ENCODE measurements at places on chromosomes 13 and 19.

GRCh38 chr13:75222031-75222430 is 259.9 kb downstream of the TBC1D4 start:
- DNase-seq = no peak

- no peak for DNase-seq
Observed at GRCh38 chr13:24068472-24068871, 92.0 kb upstream of the SPATA13 start.

- DNase-seq = no peak
Observed at GRCh38 chr13:109403012-109403421, 383.4 kb downstream of the IRS2 start.

- no peak for DNase-seq
Observed at GRCh38 chr19:16571822-16572331, 338 bp downstream of the SLC35E1 start.

DNA sequence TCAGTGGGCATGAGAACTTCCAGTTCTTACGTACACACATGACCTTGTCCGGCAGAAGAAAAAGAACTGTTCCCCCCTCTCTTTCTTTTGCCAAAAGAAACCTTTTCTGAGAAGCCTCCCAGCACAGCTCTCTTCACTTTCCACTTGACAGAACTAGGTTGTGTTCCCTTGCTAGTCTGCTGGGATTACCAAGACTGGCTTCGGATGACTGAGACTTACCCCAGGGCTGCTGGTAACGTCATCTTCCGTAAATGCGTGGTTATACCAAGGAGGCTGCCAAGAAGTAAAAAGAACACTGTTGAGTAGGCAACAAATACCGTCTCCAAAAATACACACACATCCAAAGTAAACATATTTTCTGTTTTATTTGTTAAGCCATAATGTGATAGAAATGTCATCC is 908.2 kb downstream of the EFNB2 start:
- no peak for DNase-seq

GRCh38 chr19:8877854-8878705 is 45.9 kb downstream of the MBD3L1 start:
- DNase-seq = no peak

- no peak for DNase-seq
Observed at GRCh38 chr19:13461536-13461935, 44.7 kb downstream of the CACNA1A start.

GRCh38 chr19:19602713-19603324 is 15.7 kb downstream of the PBX4 start:
- no peak for DNase-seq

DNA sequence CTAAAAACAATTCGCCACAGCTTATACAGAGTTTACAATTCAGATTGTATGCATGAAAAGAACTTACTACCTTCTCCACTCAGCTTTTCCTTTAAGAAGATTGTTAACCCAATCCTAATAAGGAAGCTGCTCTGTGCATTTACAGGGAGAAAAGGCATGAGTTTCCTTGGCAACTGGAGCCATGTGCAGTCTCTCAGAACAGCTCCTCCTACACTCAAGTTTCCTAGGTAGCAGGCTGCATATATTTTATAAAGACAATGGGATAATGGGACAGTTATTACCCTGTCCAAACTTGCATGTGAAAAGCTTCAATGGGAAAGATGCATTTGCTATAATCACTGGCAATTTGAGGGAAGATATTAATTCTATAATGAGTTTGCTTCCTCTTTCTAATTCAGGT is 125.5 kb upstream of the TRPC4 start:
- no peak for DNase-seq

DNA sequence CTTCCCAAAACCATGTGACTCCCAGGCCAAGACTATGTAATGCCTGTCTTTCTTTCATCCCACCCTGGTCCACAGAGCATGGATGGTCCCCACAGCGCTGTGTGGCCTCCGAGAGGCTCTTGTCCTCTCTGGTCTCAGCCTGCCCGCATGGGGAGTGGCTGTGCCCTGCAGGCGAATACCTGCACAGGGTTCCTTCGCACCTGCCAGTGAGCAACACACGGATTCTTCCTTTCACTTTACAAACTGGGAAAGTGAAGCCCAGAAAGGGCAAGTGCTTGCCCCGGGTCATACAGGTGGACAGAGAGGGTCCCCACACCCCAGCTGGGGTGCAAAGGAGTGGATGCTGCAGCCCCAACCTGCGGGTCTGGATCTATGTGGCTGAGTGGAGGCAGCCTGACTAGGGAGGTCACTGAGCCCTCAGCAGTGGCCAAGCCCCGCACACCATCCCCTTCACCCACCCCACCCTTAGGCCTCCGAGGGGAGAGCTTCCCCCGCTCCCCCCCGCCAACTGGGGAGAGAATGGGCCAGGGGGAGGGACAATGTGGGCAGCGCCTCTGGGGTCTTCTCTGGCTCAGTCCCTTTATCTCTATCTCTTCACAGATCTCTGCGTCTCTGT is 747 bp upstream of the MARK4 start:
- DNase-seq = no peak

DNA sequence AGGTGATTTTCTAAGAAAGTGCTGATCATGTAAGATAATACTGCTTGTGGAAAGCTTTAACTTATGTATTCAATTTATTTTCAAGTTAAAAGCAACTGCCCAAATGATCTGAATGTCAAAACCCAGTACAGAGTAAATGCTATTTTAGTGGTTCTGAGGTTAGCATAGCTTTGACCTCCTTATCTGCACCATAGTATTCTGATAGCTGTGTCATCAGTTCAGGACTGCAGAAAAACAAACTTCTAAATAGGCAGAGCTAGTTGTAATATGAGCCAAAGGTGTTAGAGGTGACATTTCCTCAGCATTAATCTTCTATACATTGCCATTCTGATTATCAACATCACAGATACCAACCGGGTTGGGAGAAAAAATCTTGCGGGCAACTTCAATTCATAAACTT is 758.7 kb downstream of the SLITRK5 start:
- DNase-seq = no peak

DNA sequence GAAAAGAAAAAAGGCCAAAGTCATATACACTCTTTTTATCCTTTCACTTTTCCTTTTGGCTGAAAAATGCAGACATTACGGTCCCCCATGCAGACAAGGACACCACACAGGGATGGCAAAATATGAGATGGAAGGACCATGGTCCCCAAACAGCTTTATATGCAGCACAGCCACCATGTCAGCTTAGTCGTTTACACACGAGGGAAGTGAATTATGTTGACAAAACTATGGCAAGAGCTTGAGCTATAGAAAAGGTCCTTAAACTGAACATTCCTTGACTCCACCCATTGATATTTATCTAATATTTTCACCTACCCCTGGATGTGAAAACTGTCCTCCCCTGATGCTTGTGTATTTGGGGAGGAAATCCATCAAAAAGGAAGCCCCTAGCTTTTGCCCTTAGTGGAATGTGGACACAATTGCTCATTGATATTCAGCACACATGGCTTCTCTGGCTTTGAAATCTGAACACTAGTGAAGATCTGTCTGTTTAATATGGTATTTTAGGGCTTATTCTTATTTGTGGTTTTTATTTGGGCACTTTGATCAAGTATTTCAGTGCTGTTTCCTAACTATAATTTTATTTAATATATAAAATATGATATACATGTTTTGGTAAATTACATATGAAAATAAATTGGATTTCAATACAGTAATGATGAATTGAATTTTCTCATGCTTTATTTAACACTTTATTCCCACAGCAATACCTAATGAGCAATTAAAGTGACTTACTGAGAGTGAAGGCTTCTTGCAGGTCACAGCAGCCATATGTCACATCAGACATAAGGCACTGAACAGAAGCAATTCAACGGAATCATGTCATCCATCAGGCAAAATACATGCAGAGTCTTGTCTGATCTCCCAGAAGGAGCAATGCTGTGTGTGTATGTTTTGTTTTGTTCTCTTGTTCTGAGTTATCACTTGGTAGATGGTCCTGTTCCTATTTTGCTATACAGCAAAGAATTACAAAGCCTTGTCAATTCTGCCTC is 6.8 kb upstream of the GTF2F2 start:
- no peak for DNase-seq

- peak; percentile 4 for DNase-seq
Observed at GRCh38 chr13:98910501-98910951, 67.3 kb downstream of the DOCK9 start.

- no peak for DNase-seq
Observed at GRCh38 chr19:28314756-28315155, 898.2 kb downstream of the UQCRFS1 start.

GRCh38 chr19:33227242-33227650 is 1.6 kb upstream of the SLC7A10 start:
- no peak for DNase-seq

- no peak for DNase-seq
Observed at GRCh38 chr13:105441051-105441750, 1094.3 kb downstream of the EFNB2 start.

GRCh38 chr19:29483944-29484581 is 41.7 kb upstream of the VSTM2B start:
- no peak for DNase-seq

- no peak for DNase-seq
Observed at GRCh38 chr13:36665630-36666029, 8.2 kb upstream of the SERTM1 start.

DNA sequence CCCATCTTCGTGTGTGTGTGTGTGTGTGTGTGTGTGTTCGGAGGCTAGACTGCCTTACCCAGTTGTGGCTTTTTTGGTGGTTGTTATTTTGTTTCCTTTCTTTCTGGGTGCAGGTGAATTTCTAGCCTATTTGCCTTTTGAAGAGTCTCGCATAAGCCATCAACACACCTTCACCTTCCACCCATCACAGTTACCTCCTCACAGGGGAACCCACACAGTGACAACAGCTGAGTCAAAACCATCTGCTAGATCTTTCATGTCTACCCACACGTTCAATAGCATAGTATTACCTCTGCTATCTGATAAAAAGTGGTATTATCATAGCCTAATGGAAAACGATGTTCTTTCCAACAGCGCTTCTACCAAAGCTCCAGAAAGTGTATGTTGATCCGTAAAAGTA is 303.2 kb upstream of the TMTC4 start:
- no peak for DNase-seq

DNA sequence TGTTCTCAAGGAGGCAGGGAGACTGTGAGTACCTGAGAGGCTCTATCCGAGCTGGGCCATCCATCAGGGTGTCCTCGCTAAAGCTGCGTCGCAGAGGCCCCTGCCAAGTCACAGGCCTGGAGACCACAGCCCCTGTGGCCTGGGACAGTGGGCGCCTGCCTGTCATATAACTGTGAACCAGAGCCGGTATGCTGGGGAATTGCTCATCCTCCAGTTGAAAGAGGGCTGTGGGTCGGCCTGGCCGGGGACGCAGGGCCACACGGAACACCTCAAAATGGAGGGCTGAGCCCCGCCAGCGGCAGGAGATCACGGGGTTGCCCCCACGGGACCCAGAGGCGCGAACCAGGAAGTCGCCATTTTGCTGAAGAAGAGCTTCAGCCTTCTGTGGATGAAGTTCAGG is 6.6 kb downstream of the SH2D3A start:
- no peak for DNase-seq

DNA sequence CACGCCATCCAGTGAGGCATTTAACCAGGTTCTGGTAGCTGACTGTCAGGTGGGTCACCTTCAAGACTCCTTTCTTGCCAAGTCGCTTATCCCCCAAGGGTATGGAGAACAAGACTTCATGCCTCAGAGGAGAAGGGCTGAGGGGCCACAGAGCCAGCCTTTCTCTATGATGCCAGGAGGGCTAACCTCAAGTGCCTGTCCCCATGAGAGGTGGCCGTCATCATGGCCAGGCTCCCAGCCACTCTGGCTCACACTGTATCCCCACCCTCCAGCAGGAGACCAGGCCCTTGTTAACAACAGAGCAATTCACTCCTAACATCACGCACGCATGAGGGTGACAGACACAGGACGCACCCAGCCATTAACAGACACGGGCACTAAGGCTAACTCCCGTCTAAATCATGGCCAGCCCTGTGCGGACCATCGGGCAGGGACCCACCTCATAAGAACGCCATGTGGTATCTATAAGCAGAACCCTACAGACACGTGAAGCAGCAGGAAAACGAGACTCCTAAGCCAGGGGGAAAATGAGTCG is 38.6 kb upstream of the ISYNA1 start:
- DNase-seq = no peak

GRCh38 chr13:70756088-70756487 is 647.8 kb upstream of the KLHL1 start:
- DNase-seq = no peak

- DNase-seq = no peak
Observed at GRCh38 chr13:41851351-41851750, 109.6 kb downstream of the VWA8 start.

GRCh38 chr13:43110658-43111057 is 87.3 kb downstream of the DNAJC15 start:
- DNase-seq = no peak
